ENCODE measurements at places on chromosomes 4 and X.

DNA sequence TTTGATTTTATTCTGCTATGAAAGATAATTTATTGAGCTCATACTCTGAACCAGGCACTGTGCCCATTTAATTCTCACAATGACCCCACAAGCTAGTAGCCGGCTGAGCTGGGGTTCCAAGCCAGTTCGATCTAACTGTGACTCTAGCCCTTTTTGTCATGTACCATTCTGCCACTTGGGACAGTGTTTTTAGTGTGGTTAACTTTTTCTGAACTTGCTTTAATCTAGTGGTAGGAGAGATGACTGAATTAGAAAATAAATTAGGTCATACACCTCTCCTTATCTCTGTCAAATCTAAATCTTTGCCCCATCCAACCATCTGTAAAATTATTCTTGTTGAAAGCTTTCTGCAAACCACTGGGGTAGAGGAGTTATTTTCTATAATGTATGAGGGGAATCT, 136.0 kb downstream of the CBR4 start:
- no peak for DNase-seq

GRCh38 chr4:154982187-154983047, 201.3 kb downstream of the RBM46 start:
- DNase-seq: peak; percentile 48

DNA sequence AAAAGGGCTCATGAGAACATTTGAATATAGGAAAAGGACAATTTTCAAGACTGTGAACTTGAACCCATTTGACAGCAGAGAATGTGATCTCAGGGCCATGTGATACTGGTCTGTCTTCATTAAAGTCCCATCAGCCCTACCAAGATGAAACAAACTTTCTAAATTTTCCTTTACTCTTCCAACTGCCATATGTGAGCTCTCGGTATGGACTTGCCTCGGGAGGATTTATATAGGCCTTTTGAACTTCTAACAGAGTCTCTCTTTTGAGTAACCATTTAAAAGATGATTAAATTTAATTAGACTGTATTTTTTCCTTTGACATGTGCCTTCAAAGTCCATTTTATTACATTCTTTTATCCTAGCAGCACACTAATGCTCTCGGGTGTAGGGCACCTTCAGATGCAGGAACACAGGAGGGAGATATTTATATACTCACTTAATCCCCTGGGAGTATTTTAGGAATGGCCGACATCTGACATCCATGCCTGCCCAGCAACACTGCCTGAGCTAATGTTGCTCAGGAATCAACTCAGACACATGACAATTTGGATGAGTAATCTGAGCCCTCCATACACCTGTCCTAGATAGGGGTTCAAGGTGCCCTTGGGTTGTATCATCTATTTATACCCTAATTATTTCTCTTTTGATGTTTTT, 155.0 kb downstream of the SLC7A11 start:
- DNase-seq: no peak

GRCh38 chr4:76703676-76704075, 194.3 kb downstream of the SOWAHB start:
- no peak for DNase-seq

DNA sequence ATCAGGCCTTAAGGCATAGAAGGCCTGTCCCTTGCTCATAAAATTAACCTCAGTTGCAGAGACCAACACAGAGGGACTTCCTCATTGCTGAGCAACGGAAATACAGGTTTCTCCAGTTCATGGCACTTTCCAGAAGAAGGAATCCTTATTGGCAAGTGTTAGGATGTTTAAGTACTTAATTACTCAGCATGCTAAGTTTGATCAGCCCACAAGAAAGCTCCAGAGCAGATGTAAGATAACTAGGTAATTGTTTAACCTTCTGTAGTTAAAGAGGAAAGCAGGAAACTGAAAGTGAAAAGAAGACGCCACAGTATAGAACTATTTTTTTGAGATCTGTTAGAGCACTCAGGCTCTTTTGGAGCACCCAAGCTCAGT, 33.5 kb downstream of the SMS start:
- peak; percentile 4 for DNase-seq

- no peak for DNase-seq
Measured at GRCh38 chr4:175813821-175814220, 1.8 kb upstream of the GPM6A start.

GRCh38 chrX:148609515-148610327, 109.3 kb downstream of the AFF2 start:
- DNase-seq: peak; percentile 57

All from MV-4-11 (cell line).